ENCODE measurements at places on chromosomes 16 and 17.
A peak's percentile ranks its signal among the peaks of the same experiment; 100 is the strongest.

DNA sequence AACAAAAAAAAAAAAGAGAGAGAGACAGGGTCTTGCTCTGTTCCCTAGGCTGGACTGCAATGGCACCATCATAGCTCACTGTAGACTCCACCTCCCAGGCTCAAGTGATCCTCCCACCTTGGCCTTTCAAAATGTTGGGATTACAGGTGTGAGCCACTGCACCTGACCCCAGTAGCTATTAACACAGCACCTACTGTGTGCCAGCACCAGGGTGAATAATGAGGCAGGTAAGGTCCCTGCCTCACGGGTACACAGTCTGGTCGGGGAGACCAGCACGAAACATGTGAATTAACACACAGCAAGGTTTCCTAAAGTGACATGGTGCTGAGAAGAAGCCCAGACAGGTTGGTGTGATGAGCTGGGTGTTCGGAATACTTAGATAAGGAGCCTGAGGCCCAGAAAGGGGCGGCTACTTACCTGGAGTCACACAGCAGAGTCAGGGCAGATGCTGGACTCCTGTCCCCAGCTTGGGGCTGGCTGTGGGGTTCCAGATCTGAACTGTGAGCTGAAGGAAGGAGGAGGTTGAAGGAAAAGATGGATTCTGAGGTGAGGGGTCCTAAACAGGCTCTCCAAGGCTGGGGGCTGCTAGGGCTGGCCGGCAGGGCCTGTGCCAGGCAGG, 10.5 kb upstream of the FBXL19 start:
- DNase-seq: no peak

DNA sequence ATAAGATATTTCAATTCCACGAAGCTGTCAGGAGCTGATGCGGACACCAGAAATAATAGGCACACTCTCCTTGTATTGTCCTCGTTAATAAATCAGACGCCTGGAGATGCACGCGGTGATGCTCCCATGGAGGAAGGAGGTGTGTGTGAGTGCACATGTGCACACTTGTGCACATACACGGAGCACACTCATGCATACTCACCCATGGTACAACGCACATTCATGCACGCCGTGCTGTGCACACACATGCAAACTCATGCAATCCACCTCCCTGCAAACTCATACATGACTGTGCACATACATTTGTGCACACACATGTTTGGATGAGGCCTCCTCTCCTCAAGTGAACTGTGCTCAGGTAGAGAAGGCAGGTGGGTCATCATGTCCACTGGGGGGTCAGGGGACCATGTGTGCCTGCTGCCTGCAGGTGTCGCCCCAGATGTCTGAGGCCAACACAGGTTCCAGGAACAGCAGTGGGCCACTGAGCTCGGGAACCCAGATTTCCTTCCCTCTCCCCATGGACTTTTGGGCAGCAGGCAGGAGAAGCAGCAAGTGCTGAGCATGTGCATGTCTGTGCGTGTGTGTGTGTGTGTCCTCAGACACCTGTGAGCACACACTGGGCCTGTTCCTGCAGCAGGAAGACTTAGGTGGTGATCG, 165.3 kb downstream of the SDK2 start:
- no peak for DNase-seq

- peak; percentile 65 for DNase-seq
Measured at GRCh38 chr16:56643080-56643778, 4.8 kb downstream of the MT1A start.

GRCh38 chr16:49854796-49855203, 1.1 kb downstream of the ZNF423 start:
- peak; percentile 8 for DNase-seq

- DNase-seq: no peak
Measured at GRCh38 chr16:4450931-4451519, 23.4 kb downstream of the NMRAL1 start.

GRCh38 chr17:15434956-15435355, 32.5 kb downstream of the CDRT4 start:
- DNase-seq: no peak

GRCh38 chr16:87317750-87318644, 805 bp upstream of the C16orf95 start:
- DNase-seq: peak; percentile 23

GRCh38 chr16:1526608-1527555, 6.6 kb upstream of the TMEM204 start:
- peak; percentile 15 for DNase-seq

DNA sequence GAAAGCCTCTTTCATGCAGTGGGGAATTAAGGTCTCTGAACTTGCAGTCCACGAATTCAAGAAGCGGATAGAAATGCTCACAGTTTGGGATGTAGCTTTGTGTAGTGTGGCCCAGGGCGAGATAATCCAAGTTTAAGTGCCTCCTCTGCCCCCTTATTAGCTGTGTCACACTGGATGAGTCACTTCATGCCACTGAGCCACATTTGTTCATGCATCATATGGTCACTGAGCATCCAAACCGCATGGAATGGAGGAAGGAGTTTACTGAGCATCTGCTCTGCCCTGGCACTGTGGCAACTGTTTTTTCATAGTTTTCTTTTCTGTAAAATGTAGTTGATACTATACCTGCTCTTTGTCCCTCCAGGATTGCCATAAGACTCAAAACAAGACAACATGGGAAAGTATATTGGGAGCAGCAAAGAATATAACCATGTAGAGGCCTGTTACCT, 15.1 kb upstream of the DHX8 start:
- no peak for DNase-seq

- DNase-seq: no peak
Measured at GRCh38 chr16:84786605-84787262, 33.1 kb upstream of the CRISPLD2 start.

DNA sequence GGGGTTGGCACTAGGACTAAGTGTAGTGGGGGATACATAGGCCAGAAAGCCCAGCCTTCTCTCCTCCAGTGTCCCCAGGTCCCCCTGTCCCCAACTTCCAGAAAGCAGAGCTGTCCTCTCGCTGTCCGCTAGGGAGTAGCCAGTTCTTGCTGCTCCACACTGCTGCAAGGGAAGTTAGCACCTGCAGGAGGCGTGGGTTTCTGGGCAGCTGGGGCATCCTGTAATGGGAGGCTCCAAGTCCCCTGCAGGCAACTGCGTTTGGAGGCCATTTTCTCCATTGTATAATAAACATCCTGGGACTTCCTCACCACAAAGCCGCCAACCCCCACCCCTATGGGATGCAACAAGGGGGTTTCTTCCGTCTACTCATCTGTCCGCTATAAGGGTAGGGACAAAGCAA, 1.7 kb downstream of the RPRML start:
- no peak for DNase-seq
